ENCODE measurements at places on chromosomes 2 and 18.

- no peak for DNase-seq
These were observed 299.2 kb upstream of the ZSWIM2 start for GRCh38 chr2:187148059-187148714.

GRCh38 chr2:168450732-168451131 is 5.3 kb upstream of the CERS6 start:
- no peak for DNase-seq

GRCh38 chr2:103669531-103669930 is 907.7 kb downstream of the TMEM182 start:
- DNase-seq, result no peak

GRCh38 chr18:57190026-57190425 is 43.1 kb downstream of the BOD1L2 start:
- no peak for DNase-seq

GRCh38 chr18:49072524-49072934 is 121.8 kb upstream of the SMAD7 start:
- no peak for DNase-seq

Measured in T follicular helper cell (primary cell).